ENCODE measurements at places on chromosomes 2 and 18. TPM values are rescaled to one million over a fixed set of nuclear protein-coding genes. Genes with fewer than 3 reads are reported as not detected.

The VIT gene
- total RNA-seq: 2.6 TPM

The CNGA3 gene
- not detected for total RNA-seq

DNA sequence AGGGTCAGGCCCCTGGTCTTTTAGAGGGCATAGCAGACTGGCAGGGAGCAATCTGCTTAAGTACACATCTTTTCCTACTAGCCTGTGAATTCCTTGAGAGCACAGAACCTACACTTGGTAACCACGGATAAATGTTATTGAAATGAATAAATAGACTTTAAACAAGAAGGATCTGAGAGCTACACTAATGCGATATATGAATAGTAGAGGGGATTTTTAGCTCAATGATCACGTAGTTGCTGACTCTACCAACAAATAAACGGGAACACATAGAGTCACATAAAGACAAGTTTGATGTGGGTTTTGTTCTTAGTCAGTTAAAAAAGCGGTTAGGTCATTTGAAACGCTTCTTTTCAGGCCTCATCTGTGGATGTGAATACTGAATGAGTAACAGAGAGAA, 290.3 kb upstream of the CCDC68 start:
- no peak for ATAC-seq

DNA sequence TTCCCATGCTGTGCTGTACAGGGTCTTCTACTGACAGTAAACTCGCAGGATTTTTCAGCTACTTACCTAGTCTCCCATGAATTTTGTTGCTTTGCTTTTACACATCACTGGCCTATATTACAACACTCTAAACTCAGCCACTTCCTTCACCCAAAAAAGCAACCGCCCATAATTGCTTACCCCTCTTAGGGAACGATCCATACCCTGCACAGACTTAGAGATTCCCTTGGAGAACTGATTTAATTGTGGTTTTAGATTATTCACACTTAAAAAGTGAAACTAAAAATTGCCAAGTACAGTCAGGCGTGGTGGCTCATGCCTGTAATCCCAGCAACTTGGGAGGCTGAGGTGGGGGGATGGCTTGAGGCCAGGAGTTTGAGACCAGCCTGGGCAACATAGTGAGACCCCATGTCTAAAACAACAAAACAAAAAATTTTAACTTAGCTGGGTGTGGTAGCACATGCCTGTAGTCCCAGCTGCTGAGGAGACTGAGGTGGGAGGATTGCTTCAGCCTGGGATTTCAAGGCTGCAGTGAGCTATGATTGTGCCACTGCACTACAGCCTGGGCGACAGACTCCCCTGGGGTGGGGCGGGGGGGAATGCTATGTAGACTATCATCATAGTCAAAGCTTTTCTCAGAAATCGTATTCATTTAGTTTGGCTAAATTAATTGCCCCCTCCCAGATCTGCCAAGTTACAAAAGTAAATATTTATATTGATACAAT, 19.3 kb downstream of the MRPL30 start:
- ATAC-seq: no peak

The CFAP65 gene
- total RNA-seq: not detected

The CHAC2 gene
- total RNA-seq: 4.8 TPM

The SLC5A7 gene
- not detected for total RNA-seq

All from esophagus mucosa (tissue), 1 donor.